Activated CD4-positive, alpha-beta T cell treated with anti-CD3 and anti-CD28 coated beads, Interleukin-2, amount 50 U/mL, for 16 hours (primary cell): ENCODE measurements at places on chromosomes 1 and 21.

- no peak for DNase-seq
These were observed 18.4 kb downstream of the RWDD3 start for GRCh38 chr1:95252422-95252821.

DNA sequence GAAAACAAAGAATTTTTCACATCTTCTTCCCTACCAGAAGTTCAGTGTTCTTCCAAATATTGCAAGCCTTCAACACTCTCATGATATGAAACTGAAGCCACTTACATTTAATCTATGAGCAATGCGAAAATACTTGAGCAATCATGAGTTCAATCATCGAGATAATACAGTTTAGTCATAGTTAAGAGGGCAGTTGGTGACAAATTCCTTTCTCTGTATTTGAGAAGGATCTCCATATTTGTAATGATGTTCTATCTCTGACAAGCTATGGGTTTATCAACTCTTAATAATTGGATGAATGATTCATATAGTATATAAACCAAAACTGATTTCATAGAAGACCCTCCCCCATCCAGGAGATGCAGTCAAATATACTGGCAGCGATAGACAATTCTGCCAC, 29.7 kb upstream of the PYHIN1 start:
- DNase-seq = peak; percentile 39

DNA sequence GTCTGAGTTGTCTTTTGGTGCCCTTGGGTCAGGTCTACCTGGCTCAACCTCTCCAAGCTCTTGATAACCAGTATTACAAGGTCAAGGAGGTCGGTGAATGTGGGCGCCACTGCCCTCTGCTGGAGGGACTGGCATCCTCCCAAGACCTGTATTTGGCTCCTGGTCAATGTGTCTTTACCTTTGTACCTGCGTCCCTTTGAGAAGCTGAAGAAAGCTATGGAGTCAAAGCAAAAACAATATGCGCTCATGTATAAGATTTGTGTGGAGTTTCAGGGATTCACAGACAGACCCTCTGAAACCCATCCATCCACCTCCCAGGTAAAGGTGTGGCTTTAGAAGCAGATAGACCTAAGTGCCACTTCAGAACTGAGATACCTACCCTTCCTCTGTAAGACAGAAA, 61.8 kb upstream of the NBL1 start:
- DNase-seq = peak; percentile 76

- DNase-seq = no peak
These were observed 91.6 kb upstream of the SAMD11 start for GRCh38 chr1:832136-832535.

DNA sequence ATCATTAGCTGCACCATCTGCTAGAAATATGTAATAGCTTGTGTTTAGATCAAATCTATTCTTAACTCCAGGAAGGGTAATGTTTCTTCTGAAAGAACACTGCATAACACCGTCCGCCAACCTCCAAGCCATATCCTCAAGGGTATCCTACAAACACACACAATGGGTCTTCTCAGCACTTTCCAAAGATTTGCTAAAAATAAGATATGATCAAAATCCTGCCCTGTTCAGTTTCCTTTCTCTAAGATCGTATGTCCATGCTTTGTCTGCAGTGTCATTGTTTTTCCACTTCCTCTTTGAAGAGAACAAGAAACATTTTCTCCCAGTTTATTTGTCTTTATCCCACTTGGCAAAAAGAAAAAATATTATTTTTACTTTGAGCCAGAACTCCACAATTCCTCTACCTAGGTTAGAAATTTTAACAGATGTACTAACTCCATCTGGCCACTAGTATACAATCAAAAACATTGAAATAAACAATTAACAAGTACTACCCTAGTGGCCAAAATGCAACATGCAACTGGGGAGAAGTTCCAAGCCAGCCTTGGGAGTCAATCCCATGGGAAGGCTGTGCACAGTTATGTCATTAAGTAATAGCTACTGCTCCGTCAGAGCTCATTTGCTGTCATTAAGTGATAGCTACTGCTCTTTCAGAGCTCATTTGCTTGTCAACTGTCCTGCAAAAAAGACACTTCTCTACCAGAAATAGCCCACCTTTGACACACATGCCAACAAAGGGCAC, 37.8 kb downstream of the FRRS1 start:
- DNase-seq = no peak

DNA sequence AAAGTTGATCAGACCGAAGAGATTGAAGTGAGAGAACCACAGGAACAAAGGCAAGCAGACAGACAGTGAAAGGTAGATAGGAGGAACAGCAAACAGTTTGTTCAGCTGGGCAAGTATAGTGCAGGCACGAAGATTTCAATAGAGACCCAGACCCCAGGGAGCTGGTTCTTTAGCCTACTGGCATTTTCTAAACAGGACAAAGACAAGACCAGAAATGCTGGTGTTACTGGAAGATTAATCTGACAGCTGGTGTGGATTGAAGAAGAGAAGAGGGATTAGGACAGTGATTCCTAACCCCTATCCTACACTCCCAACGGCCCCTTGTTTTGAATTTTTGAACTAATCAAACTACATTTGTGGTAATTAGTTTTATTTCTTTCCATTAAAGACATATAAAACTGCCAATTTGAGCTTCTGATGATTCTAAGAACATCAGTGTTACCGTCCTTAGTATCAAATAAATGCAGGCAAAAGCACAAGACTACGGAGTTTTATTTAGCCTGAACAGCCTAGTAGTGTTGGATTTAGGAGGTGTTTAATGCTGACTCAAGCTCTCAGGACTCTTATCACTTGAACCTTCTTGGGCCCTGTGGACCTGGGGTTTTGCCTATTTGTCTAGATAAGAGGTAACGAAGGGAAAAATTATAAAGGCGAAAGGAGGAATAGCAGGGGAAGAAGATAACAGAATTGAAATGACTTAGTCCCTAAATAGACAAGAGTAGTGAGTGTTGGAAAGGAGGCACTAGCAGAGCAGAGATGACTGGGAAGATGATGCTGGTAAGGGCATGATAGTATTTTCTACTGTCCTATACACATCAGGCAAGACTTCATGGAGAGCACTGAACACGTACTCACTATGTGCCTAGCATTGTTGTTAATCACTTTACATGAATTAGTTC, 2.0 kb downstream of the NPL start:
- no peak for DNase-seq

- no peak for DNase-seq
These were observed 259.3 kb downstream of the SRGAP2C start for GRCh38 chr1:121444096-121444495.

DNA sequence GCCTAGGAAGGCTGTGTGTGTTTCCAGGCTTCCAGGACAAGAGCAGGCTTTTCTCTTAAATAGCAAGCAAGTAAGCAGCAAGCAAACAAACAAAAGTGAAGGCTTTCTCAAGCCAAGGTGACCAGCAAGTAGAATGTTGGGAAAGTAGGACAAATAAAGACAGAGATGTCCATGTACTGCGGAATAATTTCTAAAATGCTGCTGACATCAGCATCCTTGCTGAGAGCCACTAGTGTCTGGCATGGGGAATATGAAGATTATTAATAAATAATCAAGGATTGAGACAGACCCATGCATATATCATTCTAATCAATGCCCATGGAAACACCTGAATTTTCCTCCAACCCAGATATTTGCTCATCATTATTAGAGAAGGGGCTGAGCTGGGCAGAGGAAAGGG, 6.4 kb upstream of the DYRK3 start:
- DNase-seq = no peak

DNA sequence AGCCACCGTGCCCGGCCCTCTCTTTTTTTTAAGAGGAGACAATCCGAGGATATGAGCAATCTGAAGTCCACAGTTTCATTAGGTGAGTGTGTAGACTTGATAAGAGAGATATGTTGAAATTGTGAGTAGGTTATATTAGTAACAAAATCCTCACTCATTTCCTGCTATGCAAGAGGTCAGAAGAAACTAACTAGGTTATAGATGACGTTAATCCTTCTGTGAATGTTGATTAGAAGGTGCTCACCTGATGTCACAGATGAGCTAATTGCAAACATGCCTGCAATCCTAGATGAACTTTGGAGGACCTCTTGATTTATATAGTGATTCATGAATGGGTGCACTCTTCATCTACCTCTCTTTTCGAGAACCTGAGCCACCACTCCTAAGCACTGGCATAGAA, 29.3 kb downstream of the NTMT2 start:
- no peak for DNase-seq

GRCh38 chr1:109769330-109770078, 5.8 kb upstream of the EPS8L3 start:
- DNase-seq = no peak

GRCh38 chr1:156102633-156103511, 11.6 kb upstream of the LMNA start:
- no peak for DNase-seq

DNA sequence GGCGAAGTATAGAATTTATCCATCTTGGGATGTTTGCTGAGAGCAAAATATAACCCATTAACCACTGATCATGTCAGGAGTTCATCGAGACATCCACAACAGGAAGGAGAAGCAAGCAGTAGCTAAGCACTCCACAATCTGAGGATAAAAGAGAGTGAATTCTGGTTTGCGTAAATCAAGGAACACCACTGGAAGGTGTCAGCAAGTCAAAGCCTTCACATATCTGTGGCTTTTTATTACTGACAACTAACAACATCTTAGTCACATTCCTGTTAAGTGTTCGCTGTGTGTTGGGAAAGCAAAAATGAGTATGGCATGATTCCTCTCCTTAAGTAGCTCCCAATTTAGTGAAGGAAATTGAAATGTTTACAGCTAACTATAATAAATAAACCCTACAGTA, 44.5 kb upstream of the DARS2 start:
- DNase-seq = no peak

- DNase-seq = no peak
These were observed 19.0 kb upstream of the ADGRL2 start for GRCh38 chr1:81781749-81782148.

DNA sequence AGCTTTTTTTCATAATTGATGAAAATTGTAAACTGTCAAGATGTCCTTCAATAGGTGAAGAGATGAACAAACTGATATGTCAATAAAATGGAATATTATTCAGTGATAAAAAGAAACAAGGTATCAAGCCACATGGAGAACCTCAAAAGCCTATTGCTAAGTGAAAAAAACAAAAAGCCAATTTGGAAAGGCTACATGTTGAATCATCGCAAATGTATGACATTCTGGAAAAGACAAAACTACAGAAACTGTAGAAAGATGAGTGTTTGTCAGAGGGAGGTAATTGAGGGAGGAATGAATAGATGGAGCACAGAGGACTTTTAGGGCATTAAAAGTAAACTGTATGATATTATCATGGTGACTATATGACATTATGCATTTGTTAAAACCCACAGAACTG, 34.5 kb upstream of the USP25 start:
- DNase-seq = no peak

DNA sequence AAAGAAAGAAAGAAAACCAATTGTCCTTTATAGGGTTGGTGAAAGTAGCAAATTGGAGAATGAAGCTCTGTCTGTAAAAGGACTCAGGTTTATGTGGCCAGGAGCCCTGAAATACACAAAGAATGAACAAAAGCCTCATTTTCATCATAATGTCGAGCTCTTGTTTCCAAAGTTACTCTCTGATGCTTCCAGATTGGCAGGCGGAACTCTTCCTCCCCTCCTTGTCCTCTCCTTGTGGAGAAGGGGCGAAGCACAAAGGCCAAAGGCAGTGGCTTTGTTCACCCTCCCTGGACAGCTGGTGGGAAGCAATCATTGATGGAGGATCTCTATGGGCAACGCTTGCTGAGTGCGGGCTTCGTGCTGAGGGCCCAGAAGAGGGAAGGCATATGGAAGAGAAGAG, 5.6 kb downstream of the CA6 start:
- no peak for DNase-seq

- DNase-seq = no peak
These were observed 63.9 kb upstream of the WARS2 start for GRCh38 chr1:119204197-119204960.

GRCh38 chr1:241217516-241217915, 139.5 kb downstream of the RGS7 start:
- no peak for DNase-seq

DNA sequence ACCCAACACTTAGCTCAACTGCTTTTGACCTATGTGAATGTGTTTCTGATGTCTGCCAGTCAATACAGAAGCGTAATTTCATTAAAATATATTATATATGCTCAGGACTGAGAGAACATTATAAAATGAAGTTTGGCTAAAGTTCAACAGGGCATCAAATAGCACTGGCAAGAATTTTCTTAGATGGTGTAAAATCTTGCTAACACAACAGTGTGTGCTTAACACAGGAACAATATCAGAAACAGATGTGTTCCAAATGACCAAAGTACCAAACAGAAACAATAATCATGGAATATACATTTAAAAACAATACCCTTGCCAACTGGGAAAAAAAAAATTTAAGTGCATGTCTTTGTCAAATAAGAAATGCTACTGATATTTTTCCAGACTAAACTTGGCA, 10.4 kb upstream of the LHX8 start:
- DNase-seq = no peak
